ENCODE measurements at places on chromosomes 2 and 18. TPM values are rescaled to one million over a fixed set of nuclear protein-coding genes. Genes with fewer than 3 reads are reported as not detected.
A peak's percentile ranks its signal among the peaks of the same experiment; 100 is the strongest.

GRCh38 chr2:109285244-109285651 lies 156.2 kb downstream of the SH3RF3 start:
- peak; percentile 63 for DNase-seq

DNA sequence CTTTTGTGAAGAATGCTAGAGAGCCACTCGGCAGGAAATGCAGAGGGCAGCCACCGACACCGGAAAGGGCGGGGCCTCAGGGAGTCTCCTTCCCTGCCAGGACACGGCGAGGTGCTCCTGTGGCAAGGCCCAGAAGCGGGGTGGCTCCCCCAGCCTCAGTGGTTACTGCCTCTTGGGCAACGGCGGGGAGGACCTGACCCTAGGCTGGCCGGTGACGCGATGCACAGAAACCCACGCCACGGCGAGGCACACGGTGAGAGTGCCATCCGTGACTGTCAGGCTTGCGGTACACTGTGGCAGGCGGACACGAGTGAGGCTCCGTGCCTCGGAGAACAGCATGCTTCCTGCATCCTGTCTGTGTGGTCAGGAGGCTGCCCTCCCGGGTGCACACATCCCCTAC lies 47.8 kb downstream of the ZAP70 start:
- DNase-seq: no peak

MDH1B gene
- 3.6 TPM for total RNA-seq

OR6B2 gene
- not detected for total RNA-seq

APCDD1 gene
- 0.23 TPM for total RNA-seq

ALPI gene
- total RNA-seq: not detected

MGAT5 gene
- total RNA-seq: 23.2 TPM
